ENCODE measurements at places on chromosomes 5 and 9. TPM values are rescaled to one million over a fixed set of nuclear protein-coding genes. Genes with fewer than 3 reads are reported as not detected.

Gene EDIL3
- not detected for total RNA-seq

Gene FGF18
- total RNA-seq: 0.10 TPM

Gene PLGRKT
- total RNA-seq: 35.0 TPM

Gene SPRY4
- 0.27 TPM for total RNA-seq

Gene RANBP3L
- total RNA-seq: not detected

Gene SLC6A3
- not detected for total RNA-seq

Gene PCDHB14
- total RNA-seq: not detected

Gene TNFSF15
- 2.0 TPM for total RNA-seq

GRCh38 chr9:35258660-35259474 is 97.1 kb downstream of the UNC13B start:
- H3K36me3 ChIP-seq: no peaks in the 10 kb centered on the region
- no peak overlapping the region for H3K4me3 ChIP-seq
- H3K4me1 ChIP-seq: no peaks in the 10 kb centered on the region
- peaks cover 4% of the 10 kb centered on the region for H3K27me3 ChIP-seq
- no peak overlapping the region for H3K27ac ChIP-seq
- peak; percentile 62 for DNase-seq

GRCh38 chr9:120402741-120403542 is 177.0 kb downstream of the CDK5RAP2 start:
- H3K4me1 ChIP-seq: peaks cover 5% of the 10 kb centered on the region
- H3K27me3 ChIP-seq: no peaks in the 10 kb centered on the region
- H3K36me3 ChIP-seq: peaks cover 48% of the 10 kb centered on the region

- peak overlapping the region; percentile 91 for H3K4me3 ChIP-seq
- peaks cover 53% of the 10 kb centered on the region for H3K36me3 ChIP-seq
- H3K27ac ChIP-seq: no peak overlapping the region
Measured at GRCh38 chr5:43123887-43124286, 3.2 kb downstream of the ZNF131 start.

GRCh38 chr9:107273634-107274033 is 9.4 kb upstream of the RAD23B start:
- H3K27me3 ChIP-seq: peaks cover 30% of the 10 kb centered on the region
- peaks cover 7% of the 10 kb centered on the region for H3K4me1 ChIP-seq
- no peak overlapping the region for H3K27ac ChIP-seq
- DNase-seq: no peak
- no peaks in the 10 kb centered on the region for H3K36me3 ChIP-seq

DNA sequence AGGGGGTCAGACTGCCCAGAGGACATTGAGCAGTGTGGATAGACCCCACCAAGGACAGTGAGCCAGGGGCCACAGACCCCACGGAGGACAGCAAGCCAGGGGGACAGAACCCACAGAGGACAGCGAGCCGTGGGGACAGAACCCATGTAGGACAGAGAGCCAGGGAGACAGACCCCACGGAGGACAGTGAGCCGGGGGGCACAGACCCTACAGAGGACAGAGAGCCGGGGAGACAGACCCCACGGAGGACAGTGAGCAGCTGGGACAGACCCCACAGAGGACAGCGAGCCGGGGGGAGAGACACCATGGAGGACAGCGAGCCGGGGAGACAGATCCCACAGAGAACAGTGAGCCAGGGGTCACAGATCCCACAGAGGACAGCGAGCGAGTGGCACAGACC is 3.4 kb upstream of the ZDHHC11 start:
- no peaks in the 10 kb centered on the region for H3K36me3 ChIP-seq
- H3K27me3 ChIP-seq: no peaks in the 10 kb centered on the region
- H3K27ac ChIP-seq: no peak overlapping the region
- H3K4me3 ChIP-seq: no peak overlapping the region

DNA sequence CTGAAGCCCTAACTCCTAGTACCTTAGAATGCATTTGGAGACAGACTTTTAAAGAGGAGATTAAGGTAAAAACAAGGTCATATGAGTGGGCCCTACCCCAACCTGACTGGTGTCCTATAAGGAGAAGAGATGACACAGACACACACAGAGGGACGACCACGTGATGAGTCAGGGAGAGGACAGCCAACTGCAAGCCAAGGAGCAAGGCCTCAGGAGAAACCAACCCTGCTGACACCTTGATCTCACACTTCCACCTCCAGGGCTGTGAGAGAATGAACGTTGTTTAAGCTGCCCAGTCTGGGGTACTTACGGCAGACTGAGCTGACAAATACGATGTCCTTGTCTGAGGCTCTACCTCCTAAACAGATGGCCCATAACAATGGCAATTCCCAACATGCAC is 93.6 kb downstream of the ROR2 start:
- H3K36me3 ChIP-seq: no peaks in the 10 kb centered on the region
- no peak for DNase-seq
- no peak overlapping the region for H3K27ac ChIP-seq
- H3K4me3 ChIP-seq: no peak overlapping the region
- H3K4me1 ChIP-seq: no peaks in the 10 kb centered on the region
- H3K27me3 ChIP-seq: no peaks in the 10 kb centered on the region

GRCh38 chr5:140227046-140227445 is 52.1 kb downstream of the CYSTM1 start:
- H3K27ac ChIP-seq: no peak overlapping the region
- no peak for DNase-seq
- H3K4me3 ChIP-seq: no peak overlapping the region

- peak overlapping the region; percentile 94 for H3K27ac ChIP-seq
- H3K4me3 ChIP-seq: no peak overlapping the region
- DNase-seq: no peak
Measured at GRCh38 chr5:87074072-87074471, 193.6 kb upstream of the RASA1 start.

DNA sequence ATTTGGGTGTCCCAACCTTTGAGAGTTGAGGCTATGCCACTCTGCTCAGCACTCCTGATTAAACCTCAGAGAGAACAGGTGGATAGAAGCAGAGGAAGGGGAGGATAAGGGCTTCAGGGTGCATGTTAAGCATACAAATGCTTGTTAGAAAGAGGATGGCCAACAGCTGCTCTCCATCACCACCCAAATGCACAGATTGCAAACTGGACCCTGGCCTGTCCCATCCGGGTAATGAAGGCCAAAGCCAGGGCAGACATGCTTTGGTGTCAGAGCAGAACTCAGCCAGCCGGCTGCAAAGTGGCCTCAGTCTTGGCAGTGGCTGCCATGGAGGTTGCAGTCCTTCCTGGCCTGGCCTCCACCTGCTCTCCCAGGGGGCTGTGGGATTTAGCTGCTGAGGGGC is 84.3 kb downstream of the SIL1 start:
- no peaks in the 10 kb centered on the region for H3K4me1 ChIP-seq
- no peak for DNase-seq
- no peak overlapping the region for H3K27ac ChIP-seq
- no peak overlapping the region for H3K4me3 ChIP-seq
- peaks cover 9% of the 10 kb centered on the region for H3K27me3 ChIP-seq

GRCh38 chr5:126065061-126065460 is 358.1 kb upstream of the GRAMD2B start:
- H3K27me3 ChIP-seq: no peaks in the 10 kb centered on the region
- H3K36me3 ChIP-seq: no peaks in the 10 kb centered on the region
- no peak overlapping the region for H3K27ac ChIP-seq
- DNase-seq: no peak
- no peak overlapping the region for H3K4me3 ChIP-seq

DNA sequence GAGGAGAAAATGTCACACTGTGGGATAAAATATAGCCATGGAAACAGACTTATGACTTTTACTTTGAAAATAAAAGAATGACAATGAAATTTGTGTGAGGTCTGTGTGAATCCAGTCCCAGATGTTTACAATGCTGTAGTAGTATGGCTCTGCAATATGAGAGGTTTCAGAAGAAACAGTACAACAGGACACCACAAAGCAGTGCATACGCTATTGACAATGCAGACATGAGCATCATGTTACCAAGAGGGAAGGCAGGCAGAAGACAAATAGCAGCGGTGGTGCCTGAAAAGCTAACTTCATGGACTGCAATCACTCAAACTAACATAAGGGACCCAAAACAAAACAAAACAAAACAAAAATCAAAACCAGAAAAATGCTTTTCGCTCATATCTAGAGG is 1.8 kb downstream of the FGF10 start:
- peaks cover 46% of the 10 kb centered on the region for H3K27me3 ChIP-seq
- no peak overlapping the region for H3K4me3 ChIP-seq
- H3K36me3 ChIP-seq: no peaks in the 10 kb centered on the region
- no peak for DNase-seq
- no peak overlapping the region for H3K27ac ChIP-seq

DNA sequence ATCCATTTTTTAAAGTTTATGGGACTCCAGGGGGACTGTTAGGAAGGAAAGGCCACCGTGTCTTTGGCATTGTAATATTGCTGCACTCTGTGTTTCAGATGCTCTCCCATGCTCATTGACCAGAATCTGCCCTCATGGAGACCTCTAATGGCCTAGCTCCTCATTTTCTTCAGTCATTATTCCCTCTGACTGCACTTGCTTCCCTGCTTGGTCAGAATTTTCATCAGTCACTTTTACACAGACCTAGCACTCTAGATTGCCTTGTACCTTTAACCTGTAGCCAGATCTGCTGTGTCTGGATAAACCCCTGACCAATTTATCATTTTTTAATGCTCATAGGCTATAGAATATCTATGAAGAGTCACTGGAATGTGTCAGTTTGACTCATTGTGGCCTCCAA is 155.5 kb upstream of the NUDT12 start:
- no peaks in the 10 kb centered on the region for H3K4me1 ChIP-seq
- H3K27ac ChIP-seq: no peak overlapping the region
- DNase-seq: no peak
- no peaks in the 10 kb centered on the region for H3K36me3 ChIP-seq
- no peaks in the 10 kb centered on the region for H3K27me3 ChIP-seq

GRCh38 chr5:73633060-73633459 is 7.1 kb downstream of the ARHGEF28 start:
- H3K4me3 ChIP-seq: no peak overlapping the region
- H3K36me3 ChIP-seq: no peaks in the 10 kb centered on the region
- H3K4me1 ChIP-seq: no peaks in the 10 kb centered on the region
- DNase-seq: no peak
- peaks cover 45% of the 10 kb centered on the region for H3K27me3 ChIP-seq
- no peak overlapping the region for H3K27ac ChIP-seq

GRCh38 chr5:142023836-142024235 is 11.0 kb upstream of the GNPDA1 start:
- no peak for DNase-seq
- peak overlapping the region; percentile 97 for H3K27ac ChIP-seq
- peaks cover 22% of the 10 kb centered on the region for H3K4me1 ChIP-seq
- H3K27me3 ChIP-seq: no peaks in the 10 kb centered on the region

DNA sequence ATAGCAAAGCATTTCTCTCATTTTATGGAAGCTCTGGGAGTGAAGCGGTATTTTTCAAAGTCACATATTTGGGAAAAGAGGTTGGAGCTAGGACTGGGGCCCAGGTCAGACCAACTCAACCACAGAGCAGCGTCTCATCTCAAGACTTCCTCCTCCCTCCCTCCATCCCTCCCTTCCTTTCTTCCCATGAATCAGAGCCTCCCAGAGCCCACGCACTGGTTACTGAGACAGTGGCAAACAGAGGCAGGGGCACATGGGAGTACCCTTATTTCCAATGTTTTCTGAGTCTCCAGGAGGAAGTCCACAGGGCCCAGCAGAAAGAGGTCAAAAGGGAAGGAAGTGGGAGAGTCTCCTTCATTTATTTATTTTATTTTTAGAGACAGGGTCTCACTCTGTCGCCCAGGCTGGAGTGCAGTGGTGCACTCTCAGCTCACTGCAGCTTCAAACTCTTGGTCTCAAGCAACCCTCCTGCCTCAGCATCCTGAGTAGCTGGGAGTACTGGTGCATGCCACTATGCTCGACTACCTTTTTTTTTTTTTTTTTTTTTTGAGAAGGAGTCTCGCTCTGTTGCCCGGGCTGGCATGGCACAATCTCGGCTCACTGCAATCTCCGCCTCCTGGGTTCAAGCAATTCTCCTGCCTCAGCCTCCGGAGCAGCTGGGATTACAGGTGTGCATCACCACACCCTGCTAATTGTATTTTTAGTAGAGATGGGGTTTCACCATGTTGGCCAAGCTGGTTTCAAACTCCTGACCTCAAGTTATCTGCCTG is 52.5 kb upstream of the CDKN2AIPNL start:
- H3K36me3 ChIP-seq: no peaks in the 10 kb centered on the region
- H3K4me3 ChIP-seq: no peak overlapping the region
- no peak for DNase-seq
- no peaks in the 10 kb centered on the region for H3K27me3 ChIP-seq
- no peak overlapping the region for H3K27ac ChIP-seq

GRCh38 chr9:122393284-122393983 is 22.6 kb downstream of the PTGS1 start:
- peaks cover 7% of the 10 kb centered on the region for H3K27me3 ChIP-seq
- no peaks in the 10 kb centered on the region for H3K36me3 ChIP-seq
- no peak overlapping the region for H3K4me3 ChIP-seq
- peaks cover 3% of the 10 kb centered on the region for H3K4me1 ChIP-seq

DNA sequence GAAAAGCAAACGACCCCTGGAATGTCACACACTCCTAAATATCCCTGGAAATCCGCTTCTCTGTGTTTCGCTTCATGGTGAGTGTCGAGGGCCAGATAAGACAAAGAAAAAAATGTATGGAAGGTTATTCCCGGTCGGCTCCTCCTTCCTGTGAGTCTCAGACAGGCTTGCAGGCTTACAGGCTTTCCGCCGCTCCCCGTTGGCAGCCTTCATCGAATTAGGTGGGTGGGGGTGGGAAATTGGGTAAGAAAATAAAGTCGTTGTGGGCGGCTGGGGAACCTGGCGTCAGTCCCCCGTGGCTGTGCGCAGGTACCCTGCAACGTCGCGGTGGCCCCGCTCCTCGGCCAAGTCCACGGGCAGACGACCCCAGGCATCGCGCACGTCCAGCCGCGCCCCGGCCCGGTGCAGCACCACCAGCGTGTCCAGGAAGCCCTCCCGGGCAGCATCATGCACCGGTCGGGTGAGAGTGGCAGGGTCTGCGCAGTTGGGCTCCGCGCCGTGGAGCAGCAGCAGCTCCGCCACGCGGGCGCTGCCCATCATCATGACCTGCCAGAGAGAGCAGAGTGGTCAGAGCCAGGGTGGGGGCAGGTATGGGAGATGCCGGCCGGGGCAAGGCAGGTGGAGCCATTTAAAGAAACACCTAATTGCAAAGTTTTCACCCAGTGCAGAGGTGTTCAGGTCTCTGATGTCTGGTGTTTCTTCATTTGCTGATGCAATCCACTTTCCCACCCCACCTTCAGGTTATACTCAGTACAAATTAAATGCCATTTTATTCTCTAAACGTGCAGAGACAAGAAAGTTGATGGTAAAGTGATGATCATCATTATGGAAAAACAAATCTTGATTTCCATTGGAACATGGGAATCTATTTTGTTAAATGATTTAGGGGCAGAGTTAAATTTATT is 3.2 kb downstream of the CDKN2B start:
- H3K36me3 ChIP-seq: peaks cover 5% of the 10 kb centered on the region
- peaks cover 33% of the 10 kb centered on the region for H3K4me1 ChIP-seq
- H3K27ac ChIP-seq: no peak overlapping the region
- H3K27me3 ChIP-seq: peaks cover 77% of the 10 kb centered on the region

DNA sequence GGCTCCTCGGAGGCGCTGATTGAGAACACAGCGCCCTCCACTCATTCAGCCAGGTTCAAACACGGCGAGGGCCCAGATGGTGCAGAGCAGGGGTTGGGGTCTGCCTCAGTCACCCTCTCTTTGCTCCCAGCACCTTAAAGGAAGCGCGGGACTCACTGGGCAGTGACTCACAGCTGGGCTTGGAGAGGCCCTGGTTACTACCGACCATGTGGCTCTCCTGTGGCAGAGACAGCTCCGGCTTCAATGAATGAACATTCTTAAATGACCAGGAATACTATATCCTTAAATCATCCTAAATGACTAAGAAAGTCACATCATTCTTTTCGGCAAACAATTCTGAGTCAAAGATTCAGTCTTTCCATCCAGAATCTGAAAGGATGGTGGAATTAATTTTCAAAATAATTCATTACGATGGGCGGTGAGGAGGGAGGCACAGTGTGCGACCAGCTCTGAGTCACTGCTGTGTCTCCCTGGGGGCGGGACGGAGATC is 1.6 kb upstream of the INPP5E start:
- peaks cover 19% of the 10 kb centered on the region for H3K36me3 ChIP-seq
- peaks cover 24% of the 10 kb centered on the region for H3K4me1 ChIP-seq
- no peak overlapping the region for H3K4me3 ChIP-seq
- no peak for DNase-seq
